ENCODE measurements at places on chromosomes 1 and 21.
A peak's percentile ranks its signal among the peaks of the same experiment; 100 is the strongest.

GRCh38 chr1:199721001-199721400 is 306.5 kb upstream of the NR5A2 start:
- no peak for DNase-seq

- DNase-seq, result no peak
Observed at GRCh38 chr1:79041666-79042065, 35.1 kb upstream of the ADGRL4 start.

GRCh38 chr1:47693115-47693514 is 255.3 kb downstream of the FOXD2 start:
- no peak for DNase-seq

GRCh38 chr21:14866859-14867765 is 197.7 kb downstream of the NRIP1 start:
- DNase-seq, result no peak

GRCh38 chr1:64744492-64745180 is at the start of gene RAVER2:
RAVER2 (plus strand) TSS chr1:64745075; CDS start chr1:64745173, 98 bp downstream.
- DNase-seq, result peak; percentile 33

GRCh38 chr1:23246274-23246673 is 29.0 kb upstream of the HTR1D start:
- DNase-seq, result no peak

- no peak for DNase-seq
Observed at GRCh38 chr1:37809942-37810341, 1.9 kb upstream of the YRDC start.

DNA sequence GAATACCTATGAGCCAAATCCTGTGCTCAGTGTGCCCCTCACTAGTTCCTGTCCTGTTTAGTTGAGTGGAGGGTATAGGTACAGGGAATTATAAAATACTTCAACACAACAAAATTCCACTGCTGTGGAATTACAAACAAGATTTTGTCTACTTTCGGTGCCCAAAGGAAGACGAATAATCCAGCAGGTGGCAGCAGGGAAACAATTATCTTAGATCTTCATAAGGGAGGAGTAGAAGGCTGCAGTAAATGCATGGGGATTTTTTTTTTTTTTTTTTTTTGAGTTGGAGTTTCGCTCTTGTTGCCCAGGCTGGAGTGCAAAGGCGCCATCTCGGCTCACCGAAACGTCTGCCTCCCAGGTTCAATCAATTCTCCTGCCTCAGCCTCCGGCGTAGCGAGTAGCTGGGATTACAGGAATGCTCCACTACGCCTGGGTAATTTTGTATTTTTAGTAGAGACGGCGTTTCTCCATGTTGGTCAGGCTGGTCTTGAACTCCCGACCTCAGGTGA is 2.0 kb upstream of the PIP5K1A start:
- peak; percentile 73 for DNase-seq

DNA sequence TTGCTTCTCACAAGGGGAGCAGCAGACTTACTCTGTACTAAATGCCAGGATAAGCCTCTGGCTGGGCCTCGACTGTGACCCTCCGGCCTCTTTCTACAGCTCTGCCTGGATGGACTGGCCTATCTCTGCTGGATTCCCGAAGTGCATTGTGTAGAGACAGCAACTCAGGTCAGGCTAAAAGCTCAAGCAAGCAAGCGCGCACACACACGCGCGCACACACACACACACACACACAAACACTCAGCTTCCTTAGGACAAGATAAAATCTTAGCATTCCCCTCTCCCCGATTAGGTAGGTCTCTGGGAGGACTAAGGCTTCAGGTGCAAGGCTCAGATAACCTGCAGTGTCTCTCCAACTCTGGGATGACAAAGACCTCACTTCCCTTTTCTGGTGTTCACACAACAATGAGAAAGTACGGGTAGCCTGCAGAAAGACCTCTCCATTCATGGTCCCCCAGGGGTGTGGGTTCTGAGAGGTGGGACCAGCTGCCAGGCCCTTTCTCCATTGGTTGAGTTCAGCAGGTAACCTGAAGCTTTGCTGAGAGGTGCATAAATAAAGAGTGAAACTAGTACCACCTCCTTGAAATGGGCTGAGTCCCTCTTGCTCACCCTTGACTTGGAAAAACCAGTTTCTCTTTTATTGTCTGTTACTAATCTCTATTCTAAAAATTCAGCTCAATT is 155.1 kb upstream of the CAMK1G start:
- DNase-seq, result no peak

DNA sequence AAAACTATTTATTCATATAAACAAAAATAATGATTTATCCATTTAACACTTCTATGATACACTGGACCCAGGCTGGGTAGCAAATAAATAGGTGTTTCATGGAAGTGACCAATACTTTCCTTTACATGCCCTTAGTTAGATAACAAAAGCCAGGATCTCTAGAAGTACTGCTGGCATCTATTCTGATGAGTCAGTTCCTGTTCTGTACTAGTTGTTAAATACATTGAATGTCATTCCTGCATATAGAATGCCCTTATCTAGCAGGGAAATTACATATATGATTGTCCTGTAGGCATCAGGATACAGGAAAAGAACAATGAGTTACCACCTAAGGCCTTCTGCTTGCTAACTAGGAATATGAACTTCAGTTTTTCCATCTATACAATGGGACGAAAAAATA is 130.8 kb downstream of the HFM1 start:
- DNase-seq, result no peak

DNA sequence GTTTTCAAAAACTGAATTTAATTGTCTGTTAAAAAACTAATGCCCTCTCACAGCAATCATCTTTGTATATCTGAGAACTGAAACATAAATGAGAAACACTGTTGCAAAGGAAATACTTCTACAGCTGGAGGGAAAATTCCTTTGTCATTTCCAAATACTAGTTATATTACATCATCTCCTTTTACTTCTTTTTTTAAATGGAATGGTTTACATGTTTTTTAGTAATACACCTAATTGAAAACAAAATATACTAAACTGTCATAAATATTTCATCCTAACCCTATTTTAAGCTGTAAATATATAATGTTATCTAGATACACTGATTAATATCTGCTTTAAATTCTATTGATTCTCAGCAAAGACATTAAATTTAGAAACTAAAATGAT is 19.1 kb downstream of the CDC42BPA start:
- peak; percentile 25 for DNase-seq

- no peak for DNase-seq
Observed at GRCh38 chr21:45390831-45391742, 13.9 kb upstream of the COL18A1 start.

DNA sequence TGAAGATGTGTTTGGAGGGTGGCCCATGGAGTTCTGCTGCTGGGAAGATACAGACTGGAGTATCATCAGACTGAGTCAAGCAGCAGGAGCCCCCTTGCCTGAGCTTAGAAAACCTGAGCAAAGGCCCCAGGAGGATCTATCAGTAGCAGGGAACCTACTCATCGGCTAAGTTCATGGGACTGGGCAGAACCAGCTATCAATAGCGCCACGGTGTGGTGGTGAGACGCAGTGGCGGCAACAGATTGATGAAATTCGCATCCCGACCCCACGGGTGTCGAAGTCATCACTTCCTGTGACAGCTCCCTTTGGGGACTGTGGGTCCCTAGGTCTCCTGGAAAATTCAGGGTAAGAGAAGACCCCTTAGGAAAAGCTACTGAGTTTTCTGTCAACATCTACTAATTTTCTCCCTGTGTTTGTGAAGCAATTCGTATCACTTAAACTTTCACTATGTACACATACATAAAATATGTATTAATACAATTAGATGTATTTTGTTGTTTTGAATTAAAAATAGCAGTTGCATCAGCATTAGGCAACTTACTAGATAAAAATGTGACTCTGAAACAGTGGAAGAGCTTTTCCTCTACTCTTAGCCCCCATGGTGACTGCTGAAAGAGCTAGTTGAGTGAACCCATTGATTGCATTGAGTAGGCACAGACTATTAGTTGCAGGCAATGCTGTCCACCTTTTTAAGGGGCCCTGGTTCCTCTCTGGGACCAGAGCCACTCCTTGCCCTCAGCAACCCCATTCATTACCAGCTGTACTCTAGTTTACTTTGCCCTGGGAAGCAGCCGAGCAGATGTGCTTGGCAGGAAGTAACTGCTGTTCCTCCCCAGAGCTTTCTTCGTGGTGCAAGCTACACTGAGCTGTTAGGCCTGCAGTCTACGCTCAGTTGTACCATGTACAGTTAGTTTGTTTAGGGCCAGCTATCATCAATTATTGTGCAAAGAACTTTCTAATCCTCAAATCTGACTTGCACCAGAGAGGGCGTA is 7.3 kb upstream of the CACNA1S start:
- DNase-seq, result no peak
